Lower leg skin (tissue), 4 donors: ENCODE measurements at places on chromosomes 1 and 21. TPM values are rescaled to one million over a fixed set of nuclear protein-coding genes. Genes with fewer than 3 reads are reported as not detected.

- DNase-seq: no peak
Observed at GRCh38 chr1:2935751-2936390, 85.4 kb upstream of the ACTRT2 start.

- DNase-seq: no peak
Observed at GRCh38 chr1:246072456-246072955, 434.6 kb downstream of the SMYD3 start.

GRCh38 chr1:22457345-22457744, 5.7 kb downstream of the ZBTB40 start:
- no peak for DNase-seq

DNA sequence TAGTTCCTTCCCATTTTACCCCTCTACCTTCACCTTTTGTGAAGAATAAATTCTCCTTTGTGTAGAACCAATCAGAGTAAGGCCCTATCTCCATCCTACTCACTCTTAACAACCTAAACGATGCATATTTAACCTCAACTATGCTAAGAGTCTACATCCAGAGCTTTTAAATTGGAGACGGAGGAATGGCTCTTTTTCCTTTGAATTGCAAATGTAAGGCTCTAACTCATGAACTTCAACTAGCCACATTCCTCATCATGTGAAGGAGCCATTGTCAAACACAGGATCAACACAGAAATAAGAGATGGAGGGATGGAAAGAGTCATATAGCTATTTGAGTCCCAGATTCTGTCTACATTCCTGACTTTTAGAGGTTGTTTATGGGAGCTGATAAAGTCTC, 18.2 kb downstream of the DEPDC1 start:
- DNase-seq: no peak

- no peak for DNase-seq
Observed at GRCh38 chr1:240572328-240572727, 39.6 kb downstream of the GREM2 start.

DNA sequence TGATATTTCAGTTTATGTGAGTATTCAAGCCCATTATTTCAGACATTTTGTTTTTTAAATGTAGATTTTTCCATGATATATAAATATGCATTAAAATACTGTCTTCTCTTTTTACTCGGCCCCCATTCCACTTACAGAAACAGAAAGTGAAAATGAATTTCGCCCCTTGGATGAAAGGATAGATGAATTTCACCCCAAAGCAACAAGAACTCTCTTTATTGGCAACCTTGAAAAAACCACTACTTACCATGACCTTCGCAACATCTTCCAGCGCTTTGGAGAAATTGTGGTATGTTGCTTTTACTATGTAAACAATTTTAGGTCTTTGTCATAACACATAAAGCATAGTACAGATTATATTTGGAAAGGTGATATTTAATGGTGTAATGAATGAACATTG, 59.9 kb downstream of the ZBTB17 start:
- DNase-seq: no peak

DNA sequence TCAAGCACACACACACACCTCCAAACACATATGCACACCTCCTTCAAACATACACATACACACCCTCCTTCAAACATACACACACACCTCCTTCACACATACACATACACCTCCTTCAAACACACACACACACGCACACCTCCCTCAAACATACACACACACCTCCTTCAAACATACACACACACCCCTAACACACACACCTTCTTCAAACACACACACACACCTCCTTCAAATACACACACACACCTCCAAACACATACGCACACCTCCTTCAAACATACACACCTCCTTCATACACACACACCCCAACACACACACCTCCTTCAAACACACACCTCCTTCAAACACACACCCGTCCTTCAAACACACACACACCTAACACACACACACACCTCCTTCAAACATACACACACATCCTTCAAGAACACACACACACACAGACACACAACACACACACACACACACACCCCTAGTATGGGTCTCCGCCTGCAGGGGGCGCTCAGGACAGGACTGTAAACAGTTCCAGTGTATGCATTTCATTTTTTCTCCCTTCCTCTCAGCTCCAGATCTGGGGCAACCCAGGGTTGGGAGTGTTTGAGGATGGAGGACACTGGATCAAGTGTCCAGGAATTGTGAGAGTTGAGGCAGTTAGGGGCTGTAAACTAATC, 12.1 kb downstream of the LGR6 start:
- DNase-seq: no peak

- DNase-seq: no peak
Observed at GRCh38 chr1:51240084-51240483, 4.0 kb downstream of the RNF11 start.

DNA sequence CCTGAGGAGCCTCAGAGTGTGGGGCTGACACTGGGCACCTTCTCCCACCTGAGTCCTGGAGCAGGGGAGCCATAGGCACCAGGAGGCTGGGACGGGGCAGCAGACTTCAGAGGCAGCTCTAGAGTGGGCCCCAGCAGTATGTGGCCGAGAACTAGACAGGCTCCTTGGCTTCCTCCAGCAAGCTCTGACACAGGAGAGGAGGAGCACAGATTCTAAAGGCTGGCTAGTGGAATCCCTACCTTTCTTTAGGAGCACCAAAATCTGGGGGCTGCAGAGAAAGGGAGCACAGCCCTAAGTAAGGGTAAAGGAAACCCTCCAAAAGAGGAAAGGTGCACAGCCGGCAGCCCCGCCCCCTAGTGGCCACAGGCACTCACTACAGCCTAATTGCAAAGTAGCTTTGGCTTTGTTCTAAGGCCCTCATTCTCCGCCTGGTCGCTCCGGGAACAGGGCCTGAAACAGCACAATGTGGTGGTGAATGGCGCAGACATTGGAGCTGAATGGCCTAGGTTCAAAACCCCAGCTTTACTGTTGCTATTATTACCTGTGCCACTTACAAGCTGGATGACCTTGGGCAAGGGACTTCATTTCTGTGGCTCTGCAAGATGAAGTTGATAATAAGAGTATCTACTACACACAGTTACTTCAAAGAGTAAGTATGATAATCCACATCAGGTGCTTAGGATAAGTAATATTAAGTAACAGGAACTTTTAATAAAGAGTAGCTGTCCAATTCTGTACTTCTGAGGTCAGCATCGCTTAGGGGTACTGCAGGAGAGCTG, 8.8 kb upstream of the GUCA2A start:
- peak; percentile 94 for DNase-seq

GRCh38 chr1:11180342-11180744, 8.8 kb upstream of the ANGPTL7 start:
- no peak for DNase-seq

DNA sequence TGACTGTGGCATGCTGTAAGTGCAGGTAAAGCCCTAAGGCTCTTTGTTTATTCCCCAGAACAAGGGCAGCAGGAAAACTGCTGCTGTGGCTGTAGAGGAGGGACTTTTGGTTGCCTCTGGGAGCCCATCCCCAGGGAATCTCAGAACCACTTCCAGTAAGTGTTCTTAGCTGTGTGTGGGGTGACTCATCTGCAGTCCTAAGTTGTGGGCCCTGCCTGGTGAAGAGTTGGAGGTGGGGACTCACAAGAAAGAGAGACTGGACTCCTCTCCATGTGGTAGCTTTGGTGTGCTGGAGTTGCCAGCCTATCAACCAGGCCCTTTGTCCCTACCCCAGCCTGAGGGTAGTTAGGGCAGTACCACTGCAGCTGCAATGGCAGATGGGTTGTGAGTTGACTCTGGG, 24.0 kb upstream of the DENND1B start:
- DNase-seq: no peak

DNA sequence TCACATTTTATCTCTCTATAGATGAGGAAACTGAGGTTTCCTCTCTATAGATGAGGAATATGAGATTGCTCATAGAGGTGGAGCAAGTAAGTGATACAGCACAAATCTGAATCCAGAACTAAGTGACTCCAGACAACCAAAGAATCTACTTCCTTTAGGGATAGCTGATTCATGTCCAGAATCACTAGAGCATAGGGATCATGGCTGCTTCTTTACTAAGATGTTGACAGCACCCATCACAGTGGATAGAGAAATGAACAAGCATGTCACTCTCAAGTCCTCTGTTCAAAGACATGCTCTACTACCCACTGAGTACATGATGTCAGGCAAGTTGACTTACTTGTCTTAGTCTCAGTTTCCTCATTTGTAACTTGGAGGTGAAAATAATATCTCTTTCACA, 116.1 kb upstream of the SPATA6 start:
- DNase-seq: no peak

GRCh38 chr1:9263984-9264872, 28.5 kb upstream of the SPSB1 start:
- no peak for DNase-seq

- no peak for DNase-seq
Observed at GRCh38 chr1:54010415-54011117, 7.4 kb downstream of the LDLRAD1 start.

DNA sequence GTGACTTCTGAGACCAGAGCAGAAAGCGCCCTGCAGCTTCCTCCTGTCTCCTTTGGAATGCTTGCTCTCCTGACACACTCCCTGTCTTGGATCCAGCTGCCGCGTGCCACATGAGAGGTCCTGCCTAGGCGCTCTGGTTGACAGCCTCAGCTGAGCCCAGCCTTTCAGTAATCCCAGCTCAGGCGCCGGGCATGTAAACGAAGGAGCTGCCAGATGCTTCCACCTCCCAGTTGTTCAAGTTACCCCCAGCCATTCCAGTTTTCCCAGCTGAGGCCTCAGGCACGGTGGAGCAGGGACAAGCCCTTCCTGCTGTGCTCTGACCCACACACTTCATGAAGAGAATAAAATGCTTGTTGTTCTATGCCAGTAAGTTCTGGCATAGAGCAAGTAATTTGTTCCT, 14.3 kb upstream of the CD34 start:
- peak; percentile 94 for DNase-seq

GRCh38 chr1:99970713-99971255, 988 bp downstream of the SLC35A3 start:
- DNase-seq: no peak

The CELA3A gene
- total RNA-seq: not detected

The MNDA gene
- 1.1 TPM for total RNA-seq

The SPRR5 gene
- 73.7 TPM for total RNA-seq

The LRRC42 gene
- 24.6 TPM for total RNA-seq
